ENCODE measurements at places on chromosomes 11 and 22. TPM values are rescaled to one million over a fixed set of nuclear protein-coding genes. Genes with fewer than 3 reads are reported as not detected.

DNA sequence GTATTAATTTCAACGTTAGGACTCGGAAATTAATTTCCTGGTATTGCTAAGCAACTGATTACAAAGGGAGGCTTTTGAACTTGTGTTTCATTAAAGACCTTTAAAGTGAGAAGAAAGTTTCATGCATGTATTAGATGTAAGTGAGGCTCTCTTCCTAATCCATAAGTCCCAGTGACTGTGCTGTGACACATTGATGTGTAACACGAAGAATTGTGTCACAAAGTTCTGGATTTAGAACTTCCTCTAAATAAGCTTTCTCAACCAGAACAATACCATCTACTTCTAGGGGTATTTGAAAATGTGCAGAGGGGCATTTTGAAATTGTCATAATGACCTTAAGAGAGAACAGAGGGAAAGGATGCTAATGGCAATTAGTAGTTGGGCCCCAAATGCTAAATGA is 14.4 kb downstream of the DCUN1D5 start:
- DNase-seq: no peak
- H3K36me3 ChIP-seq: peaks cover 27% of the 10 kb centered on the region
- no peak overlapping the region for H3K4me3 ChIP-seq

WNT11 gene
- total RNA-seq: 1.1 TPM

DNA sequence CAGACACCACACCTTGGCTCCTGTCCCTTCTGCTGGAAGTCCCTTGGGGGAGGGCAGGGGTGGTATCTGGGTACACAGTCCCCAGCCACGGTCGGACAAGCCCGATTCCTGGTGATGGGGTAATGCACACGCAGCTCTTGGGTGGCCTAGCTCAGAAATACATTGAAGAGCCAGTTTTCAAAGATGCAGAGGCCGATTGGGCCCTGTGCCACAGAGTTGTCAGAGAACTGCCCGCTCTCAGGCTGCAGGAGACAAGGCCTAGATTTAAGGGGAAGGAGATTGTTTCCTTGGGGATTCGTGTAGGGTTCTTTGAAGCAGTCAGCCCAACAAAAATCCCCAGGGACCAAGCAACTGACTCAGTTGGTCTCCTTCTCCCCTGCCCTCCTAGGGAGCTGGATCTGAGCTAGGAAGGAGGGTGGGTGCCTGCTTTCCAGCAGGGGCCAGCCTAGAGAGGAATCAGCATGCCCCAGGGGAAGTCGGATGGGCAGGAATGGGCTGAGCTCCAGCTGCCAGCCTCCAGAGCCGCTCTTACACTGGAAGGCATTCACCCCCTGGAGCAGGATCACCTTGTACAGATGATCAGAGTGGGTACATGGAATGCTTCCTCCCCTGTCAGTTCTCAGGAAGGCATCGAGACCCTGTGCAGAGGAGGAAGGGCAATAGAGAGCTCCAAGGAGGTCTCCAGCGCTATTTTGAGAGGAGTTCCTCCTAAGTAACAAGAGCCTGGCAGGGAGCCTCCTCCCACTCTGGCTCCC is 3.3 kb upstream of the SCN4B start:
- peaks cover 4% of the 10 kb centered on the region for H3K4me1 ChIP-seq
- no peak for DNase-seq
- no peak overlapping the region for H3K27ac ChIP-seq
- no peaks in the 10 kb centered on the region for H3K36me3 ChIP-seq
- no peak overlapping the region for H3K4me3 ChIP-seq

CLMP gene
- 1.5 TPM for total RNA-seq

POLR2L gene
- 673 TPM for total RNA-seq

GRCh38 chr22:26751217-26751616 is 93.8 kb downstream of the MIAT start:
- DNase-seq: no peak
- no peaks in the 10 kb centered on the region for H3K4me1 ChIP-seq
- H3K36me3 ChIP-seq: no peaks in the 10 kb centered on the region
